ENCODE measurements at places on chromosomes 13 and 19.

- DNase-seq = no peak
Measured at GRCh38 chr13:51260154-51260553, 38.0 kb downstream of the FAM124A start.

DNA sequence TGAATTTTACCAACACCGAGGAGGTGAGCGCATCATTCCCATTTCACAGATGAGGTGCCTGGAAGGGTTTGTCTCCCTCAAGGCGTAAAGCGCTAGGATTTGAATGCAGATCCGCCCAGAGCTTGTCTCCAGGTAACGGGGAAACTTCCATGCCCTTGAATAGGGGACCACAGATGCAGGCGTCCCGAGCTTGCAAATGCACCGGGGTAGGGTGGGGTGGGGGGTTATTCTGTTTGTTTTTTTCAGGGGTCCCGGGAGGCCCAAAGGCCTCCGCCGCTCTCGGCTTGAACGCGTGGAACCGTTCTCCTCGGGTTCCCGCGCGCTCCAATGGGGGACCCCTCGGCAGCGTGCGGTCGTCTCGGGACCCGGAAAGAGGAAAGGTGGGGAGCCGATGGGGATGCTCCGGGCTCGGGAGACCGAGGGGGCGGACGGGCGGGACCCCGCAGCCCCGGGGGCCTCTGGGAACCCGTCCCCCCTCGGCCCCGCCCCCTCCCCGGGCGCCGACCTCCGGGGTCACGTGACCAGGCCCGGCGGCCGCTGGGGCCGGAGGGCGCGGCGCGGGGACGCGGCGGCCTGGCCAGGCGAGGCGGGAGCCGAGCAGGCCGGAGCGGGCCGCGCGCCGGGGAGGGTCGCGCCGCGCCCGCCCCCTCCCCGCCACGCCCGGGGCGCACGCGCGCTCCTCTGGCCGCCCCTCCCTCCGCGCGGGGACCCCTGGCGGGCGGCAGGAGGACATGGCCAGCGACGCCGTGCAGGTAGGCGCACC lies at the start of gene PKN1:
Gene PKN1 (plus strand): TSS at position 516 of the 763 bp plus-strand sequence. CDS start 216 bp downstream, at position 732.
- DNase-seq = no peak

GRCh38 chr13:20553311-20553710 lies 13.6 kb upstream of the IFT88 start:
- DNase-seq = no peak

GRCh38 chr13:85675151-85675907 lies 123.9 kb downstream of the SLITRK6 start:
- no peak for DNase-seq

GRCh38 chr13:34914416-34914815 lies 27.7 kb upstream of the NBEA start:
- DNase-seq = no peak
